Fibroblast of skin of abdomen (primary cell): ENCODE measurements at places on chromosomes 7 and 10.

- DNase-seq = no peak
Observed at GRCh38 chr7:71482284-71482683, 350.3 kb downstream of the GALNT17 start.

GRCh38 chr10:102579328-102579727 is 65.0 kb upstream of the TRIM8 start:
- DNase-seq = peak; percentile 24

DNA sequence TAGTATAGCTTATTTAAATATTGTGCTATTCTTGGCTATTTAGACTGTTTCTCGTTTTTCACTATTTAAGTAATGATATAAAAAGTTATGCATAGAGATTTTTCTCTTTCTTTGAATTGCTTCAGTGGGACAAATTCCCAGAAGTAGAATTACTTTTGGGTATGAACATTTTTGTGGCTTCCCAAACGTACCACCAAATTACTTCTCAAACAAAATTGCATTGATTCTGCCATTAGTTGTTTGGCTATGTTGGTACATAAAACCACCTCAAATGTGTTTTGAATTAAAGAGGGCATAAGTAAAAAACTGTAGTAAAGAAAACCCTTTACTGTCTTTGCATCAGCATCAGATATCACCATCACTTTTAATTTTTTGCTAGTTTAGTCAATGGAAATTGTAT is 31.0 kb downstream of the AKR1B1 start:
- DNase-seq = peak; percentile 35

GRCh38 chr10:96288151-96288621 is 16.0 kb upstream of the DNTT start:
- no peak for DNase-seq

DNA sequence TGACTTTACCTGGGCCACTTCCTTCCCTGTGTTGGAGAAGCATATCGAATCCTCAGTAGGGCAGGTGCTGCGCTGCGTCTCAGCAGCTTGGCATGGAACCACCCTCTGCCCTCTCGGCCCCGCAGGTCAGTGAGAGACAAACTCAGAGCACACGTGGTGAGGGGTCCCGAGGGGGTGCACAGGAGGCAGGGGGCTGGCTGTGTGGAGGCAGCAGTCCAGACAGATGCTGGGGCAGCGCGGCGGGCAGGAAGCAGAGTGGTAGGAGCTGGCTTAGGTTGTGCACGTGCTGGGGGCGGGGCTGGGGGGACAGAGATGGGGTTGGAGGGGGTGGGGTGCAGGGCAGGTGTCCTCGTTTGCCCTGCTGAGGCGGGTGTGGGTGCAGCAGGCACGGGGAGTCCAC is 33.1 kb downstream of the NUB1 start:
- no peak for DNase-seq

DNA sequence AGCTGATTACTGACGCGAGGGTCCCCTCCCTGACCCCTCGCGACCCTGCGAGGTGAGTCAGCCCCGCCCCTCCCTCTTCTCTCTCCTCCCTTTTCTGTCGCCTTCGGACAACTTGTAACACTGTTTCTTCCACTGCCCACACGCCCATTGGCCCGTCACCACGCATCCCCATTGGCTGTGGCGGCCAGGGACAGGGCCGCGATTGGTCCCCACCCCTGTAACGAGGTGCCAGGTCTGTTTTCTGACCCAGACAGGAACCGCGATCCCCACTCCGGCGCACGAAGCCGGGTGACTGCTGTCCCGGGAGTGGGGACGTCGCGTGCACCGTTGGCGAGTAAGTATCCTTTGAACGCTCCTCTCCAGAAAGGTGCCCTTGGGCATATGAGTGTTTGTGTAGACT is at the start of gene STRA8:
STRA8 (plus strand) TSS at position 269 of the 400 bp plus-strand sequence. CDS start 6,687 bp downstream, outside the sequence.
- no peak for DNase-seq

DNA sequence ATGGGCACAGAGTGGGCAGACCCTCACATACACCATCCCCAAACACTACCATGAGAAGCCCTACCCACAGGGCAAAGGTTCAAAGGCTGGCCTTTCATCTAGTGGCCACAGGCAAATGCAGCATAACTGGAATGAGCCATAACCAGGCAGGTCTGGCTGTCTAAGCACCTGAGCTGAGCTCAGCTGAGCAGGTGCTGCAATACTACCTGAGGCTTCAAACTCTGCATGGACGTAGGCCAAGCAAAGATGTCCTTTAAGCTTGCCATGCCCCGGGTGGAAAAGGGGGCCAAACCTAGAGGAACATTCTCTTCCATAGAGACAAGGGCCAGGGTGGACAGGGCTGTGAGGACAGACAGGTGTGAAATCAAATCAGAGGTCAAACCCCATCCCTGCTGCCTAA is 65.3 kb upstream of the CAMK2B start:
- no peak for DNase-seq
